ENCODE measurements at places on chromosomes 13 and 19. TPM values are rescaled to one million over a fixed set of nuclear protein-coding genes. Genes with fewer than 3 reads are reported as not detected.

GRCh38 chr13:51786425-51787265 lies 17.3 kb downstream of the DHRS12 start:
- DNase-seq: no peak

DNA sequence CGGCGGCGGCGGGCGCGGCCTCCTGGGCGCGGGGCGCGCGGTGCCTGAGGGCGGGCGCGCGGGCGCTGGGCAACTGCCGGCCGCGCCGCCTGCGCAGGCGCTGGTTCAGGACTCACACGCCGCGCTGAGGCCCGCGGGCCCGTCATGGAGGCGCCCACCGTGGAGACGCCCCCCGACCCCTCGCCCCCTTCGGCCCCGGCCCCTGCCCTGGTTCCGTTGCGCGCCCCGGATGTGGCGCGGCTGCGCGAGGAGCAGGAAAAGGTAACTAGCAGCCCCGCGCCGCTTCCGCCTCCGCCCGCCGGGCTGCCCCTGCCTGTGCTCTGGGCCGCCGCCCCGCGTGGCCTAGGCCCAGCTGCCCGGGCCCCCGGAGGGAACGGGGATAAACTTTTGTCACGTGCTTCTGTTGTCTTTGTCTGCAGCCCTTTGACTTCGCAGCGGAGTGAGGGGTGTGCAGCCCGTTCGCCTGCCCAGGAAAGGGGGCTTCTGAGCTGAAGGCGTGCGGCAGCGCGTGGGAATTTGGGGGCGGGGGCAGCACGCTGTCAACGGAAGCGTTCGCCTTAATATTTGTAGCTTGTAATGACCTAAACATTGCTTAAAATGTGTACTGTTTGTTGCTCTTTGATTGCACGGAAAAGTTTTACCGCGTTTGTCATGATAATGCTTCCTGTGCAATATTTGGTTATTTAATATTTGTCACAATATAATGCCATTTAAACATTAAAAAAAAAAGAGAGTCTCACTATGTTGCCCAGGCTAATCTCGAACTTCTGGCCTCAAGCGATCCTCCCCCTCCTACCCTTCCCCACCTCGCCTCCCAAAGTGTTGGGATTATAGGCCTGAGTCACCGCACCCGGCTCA lies 594 bp downstream of the URI1 start:
- peak; percentile 60 for DNase-seq

- peak; percentile 48 for DNase-seq
Observed at GRCh38 chr19:34145741-34146202, 26.5 kb upstream of the LSM14A start.

GRCh38 chr13:98144801-98145350 lies 2.0 kb downstream of the FARP1 start:
- DNase-seq: no peak

DNA sequence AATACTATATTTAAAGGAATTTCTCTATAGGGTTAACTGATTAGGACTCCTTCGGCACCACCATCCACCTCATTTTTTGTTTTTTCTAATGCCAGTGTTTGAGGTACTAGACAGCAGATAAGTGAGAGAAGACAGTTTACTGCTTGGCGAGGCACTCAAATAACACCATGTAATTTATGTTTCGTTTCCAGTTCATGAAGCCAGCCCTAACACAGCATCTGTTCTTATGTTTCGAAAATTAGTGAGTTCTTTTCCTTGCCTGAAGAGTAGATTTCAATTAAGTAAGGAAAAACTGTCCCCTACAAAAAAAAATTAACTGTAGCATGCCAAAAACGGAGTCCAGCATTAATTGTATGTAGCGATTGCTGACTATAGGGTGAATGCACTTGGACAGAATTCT lies 409.1 kb downstream of the TBC1D4 start:
- no peak for DNase-seq

DNA sequence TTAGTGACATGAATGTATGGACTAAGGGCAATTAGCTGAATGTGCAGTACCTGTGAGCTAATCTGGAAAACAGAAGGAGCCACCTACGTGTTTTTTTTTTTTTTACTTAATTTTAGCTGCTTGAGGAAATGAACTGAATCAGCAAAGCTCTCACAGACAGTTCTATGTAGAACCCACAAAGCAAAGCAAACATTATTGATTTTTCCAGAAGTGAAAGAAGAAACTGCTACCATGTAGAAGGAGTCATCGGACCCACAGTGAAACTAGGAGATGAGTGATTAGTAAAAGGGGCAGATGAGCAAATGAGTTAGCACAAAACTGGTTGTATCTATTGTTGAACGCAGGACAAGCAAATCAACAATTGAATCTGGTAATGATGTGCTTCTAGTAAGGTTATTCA lies 94.1 kb upstream of the SLC7A1 start:
- DNase-seq: no peak

DNA sequence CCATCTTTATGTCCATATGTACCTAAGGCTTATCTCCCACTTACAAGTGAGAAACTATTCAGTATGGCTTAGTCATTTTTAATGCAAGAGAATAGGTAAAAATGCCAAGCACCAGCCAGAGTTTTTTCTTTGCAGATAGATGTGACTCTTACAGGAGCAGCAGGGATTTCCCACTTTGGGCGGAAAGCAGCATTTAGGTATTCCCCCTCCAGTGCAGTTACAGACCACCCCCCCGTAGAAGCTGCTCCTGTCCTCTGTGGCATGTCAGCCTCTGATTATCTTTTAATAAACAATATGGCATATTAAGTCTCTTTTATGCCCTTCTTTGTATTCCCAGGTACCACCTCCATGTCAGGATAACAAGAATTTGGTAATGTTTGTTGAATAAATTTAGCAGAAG lies 24.7 kb upstream of the USPL1 start:
- no peak for DNase-seq

- DNase-seq: no peak
Observed at GRCh38 chr19:8468761-8469373, 24.1 kb downstream of the HNRNPM start.

- DNase-seq: no peak
Observed at GRCh38 chr19:33496038-33496895, 25.3 kb downstream of the PEPD start.

- no peak for DNase-seq
Observed at GRCh38 chr13:38013676-38014075, 144.1 kb upstream of the TRPC4 start.

- DNase-seq: no peak
Observed at GRCh38 chr13:20788312-20788711, 14.6 kb upstream of the EEF1AKMT1 start.

DNA sequence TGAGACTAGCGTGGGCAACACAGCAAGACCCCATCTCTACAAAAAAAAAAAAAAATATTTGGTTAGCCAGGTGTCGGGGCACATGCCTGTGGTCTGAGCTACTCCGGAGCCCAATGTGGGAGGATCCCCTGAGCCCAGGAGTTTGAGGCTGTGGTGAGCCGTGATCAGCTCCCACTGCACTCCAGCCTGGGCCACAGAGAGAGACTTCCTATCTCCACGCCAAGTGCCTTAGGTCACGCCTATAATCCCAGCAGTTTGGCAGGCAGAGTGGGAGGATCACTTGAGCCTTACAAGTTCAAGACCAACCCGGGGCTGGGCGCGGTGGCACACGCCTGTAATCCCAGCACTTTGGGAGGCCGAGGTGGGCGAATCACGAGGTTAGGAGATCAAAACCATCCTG lies 8.7 kb upstream of the ADAT3 start:
- DNase-seq: no peak

- no peak for DNase-seq
Observed at GRCh38 chr19:49551531-49551930, 23.7 kb downstream of the RCN3 start.

DNA sequence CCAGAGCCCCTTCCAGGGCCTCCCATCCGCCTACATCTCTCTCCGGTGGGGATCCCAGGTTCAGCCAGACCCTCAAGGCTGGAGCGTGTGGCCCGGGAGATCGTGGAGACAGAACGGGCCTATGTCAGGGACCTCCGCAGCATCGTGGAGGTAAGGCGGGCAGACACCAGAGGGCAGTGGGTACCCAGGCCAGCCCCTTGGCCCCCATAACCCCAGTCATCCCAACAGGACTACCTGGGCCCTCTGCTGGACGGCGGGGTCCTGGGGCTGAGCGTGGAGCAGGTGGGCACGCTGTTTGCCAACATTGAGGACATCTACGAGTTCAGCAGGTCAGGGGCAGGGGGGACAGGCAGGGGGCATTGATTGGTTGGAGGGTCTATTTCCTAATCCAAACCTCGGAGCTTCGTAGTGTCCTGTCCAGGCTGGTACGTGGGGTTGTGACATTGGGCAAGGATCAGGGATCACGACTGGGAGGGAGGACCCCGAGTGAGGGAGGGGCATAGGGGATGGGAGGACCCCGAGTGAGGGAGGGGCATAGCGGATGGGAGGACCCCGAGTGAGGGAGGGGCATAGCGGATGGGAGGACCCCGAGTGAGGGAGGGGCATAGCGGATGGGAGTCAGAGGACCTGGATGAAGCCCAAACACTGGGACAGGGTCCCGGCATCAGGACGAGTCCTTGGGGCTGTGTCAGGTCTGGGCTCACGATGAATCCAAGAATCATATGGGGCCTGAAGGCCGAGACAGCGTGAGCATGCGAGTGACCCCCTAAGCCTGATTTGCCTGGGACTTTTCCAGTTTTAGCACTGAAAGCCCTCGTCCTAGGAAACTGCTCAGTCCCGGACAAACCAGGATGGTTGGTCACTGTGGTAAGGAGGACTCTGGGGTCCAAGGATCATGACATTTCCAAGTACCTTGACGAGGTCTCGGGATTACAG lies 2.9 kb downstream of the PLEKHG2 start:
- DNase-seq: peak; percentile 50

- no peak for DNase-seq
Observed at GRCh38 chr13:51000571-51001260, 91.1 kb downstream of the RNASEH2B start.

GRCh38 chr13:48979892-48980291 lies 4.2 kb downstream of the FNDC3A start:
- no peak for DNase-seq

- peak; percentile 16 for DNase-seq
Observed at GRCh38 chr19:16379521-16380313, 55.1 kb downstream of the KLF2 start.

DNA sequence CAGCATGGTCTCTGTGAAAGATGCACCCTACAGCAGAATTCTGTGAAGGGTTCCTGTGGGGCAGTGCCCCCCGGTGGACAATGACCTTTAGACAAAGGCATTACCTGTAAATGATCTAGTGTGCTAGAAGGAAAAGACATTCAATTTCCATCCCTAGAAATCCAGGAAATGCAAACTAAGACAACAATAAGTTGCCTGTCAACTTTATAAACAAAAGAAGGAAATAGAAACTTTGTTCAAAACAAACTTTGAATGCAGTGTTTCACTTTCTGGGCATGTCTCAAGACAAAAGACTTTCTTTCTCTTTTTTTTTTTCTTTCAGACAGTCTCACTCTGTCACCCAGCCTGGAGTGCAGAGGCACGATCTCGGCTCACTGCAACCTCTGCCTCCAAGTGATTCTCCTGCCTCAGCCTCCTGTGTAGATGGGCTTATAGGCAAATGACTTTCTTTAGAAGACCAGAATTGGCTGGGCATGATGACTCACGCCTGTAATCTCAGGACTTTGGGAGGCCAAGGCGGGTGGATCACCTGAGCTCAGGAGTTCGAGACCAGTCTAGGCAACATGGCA lies 15.5 kb downstream of the TEX101 start:
- DNase-seq: no peak

- DNase-seq: no peak
Observed at GRCh38 chr13:111916201-111916600, 150.7 kb upstream of the SOX1 start.

GRCh38 chr19:38239816-38240215 lies 15.8 kb upstream of the DPF1 start:
- DNase-seq: no peak

GRCh38 chr19:920051-920864 lies 3.1 kb downstream of the KISS1R start:
- DNase-seq: peak; percentile 58

DNA sequence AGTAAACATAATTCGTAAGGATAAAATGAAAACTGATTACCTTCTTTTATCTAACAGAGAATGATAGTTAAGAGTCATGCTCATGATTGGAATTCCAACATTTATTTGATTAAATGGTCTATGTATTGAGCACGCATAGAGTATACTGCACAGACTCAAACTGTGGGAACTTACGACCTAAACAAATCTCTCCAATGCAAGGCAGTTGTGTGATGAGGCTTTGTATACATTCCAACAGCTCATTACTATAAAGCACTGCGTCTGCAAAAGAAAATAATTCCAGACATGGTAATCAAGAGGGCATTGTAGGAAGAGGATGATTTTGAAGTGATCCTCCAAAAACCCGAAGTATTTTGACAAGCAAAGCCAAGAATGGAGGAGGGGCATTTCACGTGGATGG lies 169.5 kb downstream of the NUFIP1 start:
- no peak for DNase-seq

GRCh38 chr13:30832845-30833332 lies 73.2 kb upstream of the MEDAG start:
- peak; percentile 30 for DNase-seq

GRCh38 chr13:37074703-37075102 lies 15.2 kb upstream of the SUPT20H start:
- no peak for DNase-seq

Gene SLC27A5
- polyA plus RNA-seq: 14.2 TPM

Gene CD22
- polyA plus RNA-seq: 94.2 TPM

Gene LILRB3
- 4.9 TPM for polyA plus RNA-seq

Gene FPR2
- 1.1 TPM for polyA plus RNA-seq

Gene TMEM221
- polyA plus RNA-seq: 3.2 TPM

Gene KCNN4
- 0.71 TPM for polyA plus RNA-seq

Gene MBD3L2
- not detected for polyA plus RNA-seq

Gene PPP1R13L
- polyA plus RNA-seq: 10.6 TPM

Gene DCLK1
- polyA plus RNA-seq: 17.3 TPM
